ENCODE measurements at places on chromosomes 3 and 15. TPM values are rescaled to one million over a fixed set of nuclear protein-coding genes. Genes with fewer than 3 reads are reported as not detected.

DNA sequence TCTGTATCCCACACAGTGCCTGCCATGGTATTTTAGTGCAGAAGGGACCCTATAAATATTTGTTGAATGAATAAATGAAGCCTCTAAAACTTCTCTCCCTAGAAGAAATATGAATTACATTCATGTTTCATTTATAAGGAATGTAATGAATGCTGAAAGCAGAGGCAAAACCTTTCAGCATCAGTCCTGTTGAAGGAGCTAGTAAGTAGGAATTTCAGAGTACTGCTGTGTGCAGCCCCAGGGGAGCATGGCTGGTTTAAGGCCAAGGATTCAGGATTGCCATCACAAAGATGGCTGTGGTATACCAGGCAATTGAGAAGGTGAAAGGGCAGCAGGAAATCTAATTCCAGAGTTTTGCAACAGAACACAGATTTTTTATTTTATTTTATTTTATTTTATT lies 1131.4 kb downstream of the IGSF11 start:
- H3K27me3 ChIP-seq: no peaks in the 10 kb centered on the region
- no peaks in the 10 kb centered on the region for H3K36me3 ChIP-seq
- H3K27ac ChIP-seq: no peak overlapping the region

DNA sequence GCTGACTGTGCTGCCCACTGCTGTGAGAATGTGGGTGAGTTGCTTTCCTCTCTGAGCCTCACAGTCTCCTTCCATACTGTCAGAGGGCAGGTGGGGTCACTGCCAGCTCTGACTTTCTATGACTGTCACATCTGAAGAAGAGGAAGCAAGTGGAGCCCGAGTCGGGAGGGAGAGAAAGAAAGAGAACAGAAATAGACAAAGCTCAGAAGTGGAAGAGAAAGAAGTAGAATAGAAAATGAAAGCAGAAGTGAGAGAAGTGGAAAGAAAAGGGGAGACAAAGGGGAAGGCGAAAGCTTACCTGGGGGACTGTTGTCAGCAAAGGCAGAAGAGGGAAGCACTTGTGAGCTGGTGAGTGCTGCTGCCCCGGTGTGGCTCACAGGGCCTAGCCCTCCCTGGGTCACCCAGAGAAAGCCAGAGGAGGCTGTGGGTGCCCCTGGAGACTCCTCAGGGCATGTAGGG lies 57.9 kb downstream of the EPHB1 start:
- H3K27ac ChIP-seq: no peak overlapping the region
- H3K4me3 ChIP-seq: no peak overlapping the region
- no peaks in the 10 kb centered on the region for H3K36me3 ChIP-seq
- no peaks in the 10 kb centered on the region for H3K27me3 ChIP-seq
- H3K4me1 ChIP-seq: no peaks in the 10 kb centered on the region

GRCh38 chr3:8777201-8777977 lies 8.0 kb upstream of the OXTR start:
- no peaks in the 10 kb centered on the region for H3K4me1 ChIP-seq
- H3K36me3 ChIP-seq: no peaks in the 10 kb centered on the region
- H3K4me3 ChIP-seq: no peak overlapping the region
- no peak for DNase-seq

DNA sequence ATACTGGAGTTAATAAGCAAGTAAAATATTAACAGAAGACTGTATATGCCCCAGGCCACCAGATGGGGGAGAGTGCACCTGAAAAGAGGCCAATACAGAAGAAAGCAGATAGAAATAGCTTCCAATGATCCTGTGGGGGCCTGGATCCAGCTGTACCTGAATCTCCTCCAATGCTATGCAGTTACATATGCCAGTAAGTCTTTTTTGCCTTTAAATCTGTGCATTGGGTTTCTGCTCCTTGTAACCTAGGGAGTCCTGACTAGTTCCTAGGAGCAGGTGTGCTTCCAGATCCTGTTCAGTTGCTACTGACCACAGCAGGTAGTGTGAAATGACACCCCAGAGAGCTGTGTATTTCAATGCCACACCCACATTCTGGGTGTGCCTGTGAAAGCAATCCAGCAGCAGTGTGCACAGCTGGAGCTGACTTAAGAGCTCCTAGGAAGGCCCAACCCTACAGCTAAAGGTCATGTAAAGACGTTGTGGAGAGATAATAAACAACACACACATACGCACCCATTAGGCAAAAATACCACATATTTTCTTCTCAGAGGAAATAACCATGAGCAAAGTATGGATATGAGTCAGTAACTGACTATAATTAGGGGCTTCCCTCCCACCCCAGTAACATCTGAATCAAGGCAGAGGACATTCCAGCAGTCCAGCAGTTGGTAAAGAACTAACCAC lies 62.2 kb upstream of the AKAP13 start:
- no peak overlapping the region for H3K4me3 ChIP-seq
- H3K27me3 ChIP-seq: no peaks in the 10 kb centered on the region
- H3K36me3 ChIP-seq: no peaks in the 10 kb centered on the region
- peaks cover 13% of the 10 kb centered on the region for H3K4me1 ChIP-seq
- DNase-seq: peak; percentile 84
- peak overlapping the region; percentile 86 for H3K27ac ChIP-seq

DNA sequence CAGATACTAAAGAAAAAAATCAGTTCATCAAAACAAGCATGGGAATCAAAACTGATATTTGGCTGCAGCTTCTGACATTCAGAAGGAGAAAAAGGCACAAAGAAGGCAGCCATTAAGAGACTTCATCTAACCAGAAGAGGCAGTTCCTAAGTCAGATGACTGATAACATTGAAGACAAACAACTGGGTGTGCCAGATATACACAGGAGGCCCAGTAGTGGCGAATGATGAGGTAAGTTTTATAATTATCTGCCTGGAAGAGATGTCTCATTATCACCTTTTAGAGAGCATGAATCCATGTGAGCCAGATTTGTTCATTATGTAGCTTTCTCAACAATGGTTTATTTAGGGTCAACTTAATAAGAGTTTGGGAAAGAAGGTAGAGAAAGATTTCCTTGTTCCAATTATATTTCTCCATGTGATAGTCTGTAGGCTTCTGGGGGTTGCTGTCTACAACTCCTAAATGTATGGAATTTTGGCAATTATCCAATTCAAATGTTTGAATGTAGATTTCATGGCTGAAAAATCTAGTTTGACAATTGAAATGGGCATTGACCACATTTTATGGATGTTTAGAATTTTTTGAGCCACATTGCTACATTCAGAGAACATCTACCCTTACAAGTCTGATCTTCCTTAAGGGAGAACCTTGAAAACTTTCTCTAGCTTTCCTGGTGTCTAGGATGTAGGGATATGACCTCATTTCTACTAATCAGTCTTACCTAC lies 50.4 kb upstream of the RASGRF1 start:
- H3K4me3 ChIP-seq: no peak overlapping the region
- no peaks in the 10 kb centered on the region for H3K27me3 ChIP-seq
- H3K27ac ChIP-seq: no peak overlapping the region
- DNase-seq: no peak
- no peaks in the 10 kb centered on the region for H3K4me1 ChIP-seq

DNA sequence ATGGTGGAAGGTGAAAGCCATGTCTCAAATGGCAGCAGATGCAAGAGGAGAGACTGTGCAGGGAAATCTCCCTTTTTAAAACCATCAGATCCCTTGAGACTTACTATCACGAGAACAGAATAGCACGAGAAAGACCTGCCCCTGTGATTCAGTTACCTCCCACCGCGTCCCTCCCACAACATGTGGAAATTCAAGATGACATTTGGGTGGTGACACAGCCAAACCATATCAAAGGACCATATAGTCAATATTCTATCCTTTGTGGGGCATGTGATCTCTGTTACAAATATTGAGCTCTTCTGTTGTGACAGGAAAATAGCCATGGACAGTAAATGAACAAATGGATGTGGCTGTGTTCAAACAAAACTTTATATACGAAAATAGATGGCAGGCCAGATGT lies 77.2 kb upstream of the ACKR4 start:
- H3K27ac ChIP-seq: no peak overlapping the region
- no peak overlapping the region for H3K4me3 ChIP-seq

- H3K4me1 ChIP-seq: peaks cover 6% of the 10 kb centered on the region
- no peak overlapping the region for H3K4me3 ChIP-seq
- DNase-seq: no peak
- H3K27me3 ChIP-seq: no peaks in the 10 kb centered on the region
- no peaks in the 10 kb centered on the region for H3K36me3 ChIP-seq
Measured at GRCh38 chr3:39379778-39380155, 3.4 kb upstream of the SLC25A38 start.

DNA sequence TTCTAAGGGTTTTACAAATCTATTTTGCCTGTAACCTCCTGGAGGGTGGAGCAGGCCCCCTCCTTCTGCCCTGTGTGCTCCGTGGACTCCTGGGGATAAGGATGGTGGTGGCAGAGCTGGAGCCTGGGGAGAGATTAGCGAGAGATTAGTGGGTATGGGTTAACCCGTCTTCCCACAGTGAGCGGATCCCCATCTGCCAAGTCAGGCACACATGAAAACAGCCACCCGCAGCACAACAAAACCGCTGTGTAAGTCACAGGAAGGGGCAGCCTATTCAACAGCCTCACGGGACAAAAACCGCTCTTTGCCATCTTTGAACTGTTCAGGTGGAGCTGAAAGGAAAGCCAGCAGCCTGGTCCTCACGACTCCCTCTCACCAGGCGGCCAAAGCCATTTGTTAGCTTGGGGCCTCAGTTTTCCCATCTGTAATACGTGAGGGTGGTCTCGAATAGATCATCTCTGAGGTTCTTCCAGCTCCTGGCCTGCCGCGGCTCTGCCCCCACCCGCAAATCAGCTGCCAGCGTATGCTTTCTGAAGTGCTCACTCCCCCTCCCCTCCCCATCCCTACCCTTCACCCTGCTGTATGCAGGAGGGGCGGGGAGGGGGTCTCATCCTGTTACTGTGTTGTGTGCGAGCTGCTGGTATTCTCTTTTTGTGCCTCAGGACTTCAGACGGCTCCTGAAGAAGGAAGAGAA lies 43.6 kb downstream of the PDIA5 start:
- no peaks in the 10 kb centered on the region for H3K27me3 ChIP-seq
- H3K36me3 ChIP-seq: no peaks in the 10 kb centered on the region
- no peak overlapping the region for H3K27ac ChIP-seq
- no peaks in the 10 kb centered on the region for H3K4me1 ChIP-seq
- no peak for DNase-seq

MRAS gene
- total RNA-seq: 9.6 TPM

TNFAIP8L3 gene
- 6.8 TPM for total RNA-seq

GRCh38 chr3:184738982-184739381 lies 27.1 kb upstream of the MAGEF1 start:
- H3K27ac ChIP-seq: no peak overlapping the region
- H3K4me1 ChIP-seq: no peaks in the 10 kb centered on the region
- DNase-seq: no peak

- no peaks in the 10 kb centered on the region for H3K27me3 ChIP-seq
- H3K36me3 ChIP-seq: no peaks in the 10 kb centered on the region
- no peak overlapping the region for H3K27ac ChIP-seq
- no peak overlapping the region for H3K4me3 ChIP-seq
Measured at GRCh38 chr3:14037211-14037610, 87.5 kb downstream of the CHCHD4 start.

DIS3L gene
- 17.6 TPM for total RNA-seq

DNA sequence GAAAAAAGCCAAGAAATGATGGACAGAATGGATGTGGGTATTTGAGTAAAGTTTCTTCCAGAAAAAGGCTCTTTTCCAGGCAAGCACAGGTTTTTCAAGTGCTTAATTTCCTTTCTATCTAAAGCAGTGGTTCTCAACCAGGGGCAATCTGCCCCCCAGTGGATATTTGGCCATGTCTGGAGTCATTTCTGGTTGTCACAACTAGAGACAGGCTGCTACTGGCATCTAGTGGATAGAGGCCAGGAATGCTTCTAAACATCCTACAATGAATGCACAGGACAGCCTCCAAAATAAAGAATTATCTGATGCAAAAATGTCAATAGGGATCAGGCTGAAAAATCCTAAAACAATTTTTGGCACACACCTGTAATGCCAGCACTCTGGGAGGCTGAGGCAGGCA lies 23.9 kb downstream of the SEC22C start:
- peaks cover 64% of the 10 kb centered on the region for H3K36me3 ChIP-seq
- no peak overlapping the region for H3K4me3 ChIP-seq
- no peaks in the 10 kb centered on the region for H3K27me3 ChIP-seq
- H3K4me1 ChIP-seq: no peaks in the 10 kb centered on the region
- no peak overlapping the region for H3K27ac ChIP-seq

PYGO1 gene
- 3.3 TPM for total RNA-seq

PLCH1 gene
- 8.2 TPM for total RNA-seq
